Chondrocyte (in vitro differentiated cells): ENCODE measurements at places on chromosomes 16 and 17. TPM values are rescaled to one million over a fixed set of nuclear protein-coding genes. Genes with fewer than 3 reads are reported as not detected.

KATNB1 gene
- 14.0 to 20.6 TPM (median 14.7 TPM) in 3 replicates for total RNA-seq

CLEC3A gene
- not detected in 3 replicates for total RNA-seq

KRTAP4-6 gene
- not detected in 3 replicates for total RNA-seq

CDH16 gene
- not detected in 3 replicates for total RNA-seq

GRAP gene
- 0.13 to 0.35 TPM in 2 of 3 replicates, not detected in the other for total RNA-seq

TBC1D3K gene
- total RNA-seq: not detected in 3 replicates

SDR42E2 gene
- total RNA-seq: not detected in 3 replicates

DNAI2 gene
- not detected in 3 replicates for total RNA-seq

KRTAP1-5 gene
- not detected in 3 replicates for total RNA-seq

KRTAP16-1 gene
- not detected in 3 replicates for total RNA-seq

EPX gene
- total RNA-seq: not detected in 3 replicates

C16orf86 gene
- total RNA-seq: 0.82 to 3.1 TPM (median 0.85 TPM) in 3 replicates

CHAD gene
- total RNA-seq: 0.12 TPM in 1 of 3 replicates, not detected in the others

NUP93 gene
- 48.6 to 86.9 TPM (median 50.0 TPM) in 3 replicates for total RNA-seq

C16orf96 gene
- 0.12 to 0.23 TPM in 2 of 3 replicates, not detected in the other for total RNA-seq

CCL5 gene
- total RNA-seq: not detected in 3 replicates

BHLHA9 gene
- not detected in 3 replicates for total RNA-seq

ASGR1 gene
- 0.46 to 1.9 TPM (median 0.97 TPM) in 3 replicates for total RNA-seq

DOC2B gene
- 0.31 to 0.64 TPM (median 0.32 TPM) in 3 replicates for total RNA-seq
